H1 (cell line): ENCODE measurements at places on chromosomes 4 and X. TPM values are rescaled to one million over a fixed set of nuclear protein-coding genes. Genes with fewer than 3 reads are reported as not detected.

The CLDN34 gene
- 0.50 TPM in 1 of 2 replicates, not detected in the other for total RNA-seq

- no peak for DNase-seq
These were observed 41.5 kb downstream of the MFAP3L start for GRCh38 chr4:169984745-169985144.

The ABLIM2 gene
- total RNA-seq: 2.8 and 3.0 TPM in 2 replicates

GRCh38 chrX:9390693-9391368, 74.0 kb upstream of the TBL1X start:
- DNase-seq: no peak

- no peak for DNase-seq
These were observed 28.8 kb upstream of the GRIA3 start for GRCh38 chrX:123155327-123155726.

DNA sequence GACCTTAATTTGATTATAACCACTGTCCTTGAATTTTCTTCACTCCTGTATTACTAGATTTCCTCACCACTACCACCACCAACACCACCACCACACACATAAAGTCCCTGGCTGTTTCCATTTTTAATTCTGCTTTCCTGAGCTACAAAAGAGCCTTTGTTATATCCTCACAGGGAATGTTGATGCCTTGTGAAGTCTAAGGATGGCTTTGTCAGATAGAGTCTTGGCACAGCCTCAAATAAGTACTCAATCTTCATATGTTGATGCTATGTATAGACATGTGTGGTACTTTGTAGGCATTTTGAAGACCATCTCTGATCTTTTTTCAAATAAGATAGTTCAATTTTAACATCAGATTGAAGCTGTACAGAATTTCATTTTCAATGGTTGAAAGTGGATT, 1016.7 kb upstream of the LCORL start:
- no peak for DNase-seq

The ABCG2 gene
- total RNA-seq: 3.4 and 4.6 TPM in 2 replicates
